Activated CD4-positive, alpha-beta T cell treated with anti-CD3 and anti-CD28 coated beads, Interleukin-2, amount 10 ng/mL, durations not matched to agents 7 days and 5 days (primary cell): ENCODE measurements at places on chromosomes 13 and 19. TPM values are rescaled to one million over a fixed set of nuclear protein-coding genes. Genes with fewer than 3 reads are reported as not detected.

- H3K4me1 ChIP-seq = no peaks in the 10 kb centered on the region
- no peaks in the 10 kb centered on the region for H3K27me3 ChIP-seq
- H3K4me3 ChIP-seq = no peak overlapping the region
- H3K27ac ChIP-seq = no peak overlapping the region
- DNase-seq = no peak
These were observed 189.0 kb upstream of the CSNK1A1L start for GRCh38 chr13:37294472-37294871.

DNA sequence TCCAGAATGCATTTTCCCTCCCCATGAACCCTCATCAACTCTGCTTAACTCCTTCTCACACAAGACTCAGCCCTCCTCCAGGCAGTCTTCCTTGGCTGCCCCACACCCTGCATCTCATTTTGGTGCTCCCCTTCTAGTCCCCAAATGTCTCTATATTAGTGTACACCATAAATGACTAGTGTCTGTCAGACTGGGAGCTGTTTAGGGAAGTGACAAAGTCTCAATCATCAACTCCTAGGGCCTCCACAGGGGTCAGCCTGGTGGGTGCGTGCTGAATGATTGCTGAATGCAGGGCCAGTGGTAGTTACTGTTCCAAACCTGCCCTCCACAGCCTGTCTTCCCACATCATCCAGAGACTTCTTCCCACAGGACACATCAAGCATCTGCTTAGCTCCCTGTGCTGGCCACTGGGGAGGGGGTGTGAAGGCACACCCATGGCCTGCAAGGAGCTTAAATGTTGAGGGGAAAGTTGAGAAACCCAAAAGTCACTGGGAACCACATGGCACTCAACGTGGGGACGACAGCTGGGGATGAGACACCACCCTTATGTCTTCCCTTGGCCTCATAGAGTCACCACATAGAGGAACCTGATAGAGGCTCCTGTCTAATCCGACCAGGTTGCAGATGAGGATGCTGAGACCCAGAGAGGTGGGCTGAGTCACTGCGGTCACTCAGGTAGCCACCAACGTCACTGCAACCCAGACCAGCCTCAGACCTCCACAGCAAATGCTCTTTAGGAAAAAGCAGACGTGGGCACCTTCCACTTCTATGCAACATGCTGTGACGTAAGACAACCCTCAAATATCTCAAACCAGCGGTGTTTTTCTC, 79.3 kb upstream of the TM9SF2 start:
- H3K36me3 ChIP-seq = peaks cover 2% of the 10 kb centered on the region
- peak overlapping the region; percentile 35 for H3K4me3 ChIP-seq
- peak; percentile 55 for DNase-seq
- peak overlapping the region; percentile 47 for H3K27ac ChIP-seq

IGLON5 gene
- total RNA-seq = not detected

PSPN gene
- total RNA-seq = 2.4 TPM

GRCh38 chr19:42421591-42422031, 5.6 kb downstream of the LIPE start:
- peak overlapping the region; percentile 95 for H3K4me3 ChIP-seq
- no peak for DNase-seq
- peaks cover 10% of the 10 kb centered on the region for H3K36me3 ChIP-seq
- no peaks in the 10 kb centered on the region for H3K27me3 ChIP-seq

GRCh38 chr19:13839130-13839937, 37.6 kb upstream of the NANOS3 start:
- peaks cover 48% of the 10 kb centered on the region for H3K36me3 ChIP-seq
- H3K27me3 ChIP-seq = no peaks in the 10 kb centered on the region
- DNase-seq = peak; percentile 85
- H3K27ac ChIP-seq = peak overlapping the region; percentile 90
- peaks cover 58% of the 10 kb centered on the region for H3K4me1 ChIP-seq

- H3K27me3 ChIP-seq = no peaks in the 10 kb centered on the region
- H3K4me1 ChIP-seq = peaks cover 51% of the 10 kb centered on the region
- peak overlapping the region; percentile 100 for H3K4me3 ChIP-seq
These were observed 2.9 kb downstream of the RPS11 start for GRCh38 chr19:49499030-49499670.

DNA sequence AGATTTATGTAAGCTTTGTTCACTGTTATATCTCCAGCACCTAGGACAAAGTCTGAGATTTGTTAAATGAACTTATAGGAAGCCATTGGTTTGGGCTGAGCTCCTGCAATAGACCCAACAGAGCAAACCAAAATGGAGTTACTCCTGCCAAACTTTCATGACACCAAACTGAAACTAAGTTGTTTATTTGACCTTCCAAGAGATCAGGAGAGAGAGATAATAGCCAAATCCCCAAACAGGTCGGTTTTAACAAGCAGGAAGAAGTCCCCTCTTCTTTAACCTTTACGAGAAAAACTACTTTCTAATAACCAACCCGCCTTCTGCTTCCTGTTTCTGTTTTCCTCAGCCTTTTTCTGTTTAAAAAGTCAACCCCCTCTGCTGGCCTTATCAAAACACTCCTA, 54.9 kb upstream of the ATP12A start:
- H3K4me1 ChIP-seq = peaks cover 37% of the 10 kb centered on the region
- no peaks in the 10 kb centered on the region for H3K27me3 ChIP-seq
- peaks cover 10% of the 10 kb centered on the region for H3K36me3 ChIP-seq
- H3K4me3 ChIP-seq = no peak overlapping the region
- no peak for DNase-seq

IGFL3 gene
- total RNA-seq = not detected

DNA sequence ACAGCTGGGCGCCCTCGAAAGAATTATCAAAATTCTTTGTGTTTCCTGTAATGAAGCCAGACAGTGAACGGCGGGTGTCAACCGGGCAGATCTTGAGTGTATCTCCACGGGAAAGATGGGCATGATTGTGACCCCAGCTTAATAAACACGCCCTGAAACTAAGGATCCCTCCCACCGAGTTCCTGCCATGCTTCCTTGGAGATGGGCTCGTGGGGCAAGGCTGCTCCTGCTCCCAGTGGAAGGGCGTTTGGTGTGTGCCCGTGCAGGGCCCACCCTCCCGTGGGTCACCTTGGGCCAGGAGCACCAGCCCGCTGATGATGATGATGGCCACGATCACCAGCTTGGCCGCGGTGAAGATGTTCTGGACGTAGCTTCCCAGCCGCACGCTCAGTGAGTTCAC, 7.4 kb downstream of the SLC7A9 start:
- H3K27me3 ChIP-seq = no peaks in the 10 kb centered on the region
- no peak for DNase-seq
- H3K4me3 ChIP-seq = no peak overlapping the region
- H3K4me1 ChIP-seq = no peaks in the 10 kb centered on the region

GRCh38 chr19:55341595-55342531, 2.2 kb downstream of the KMT5C start:
- DNase-seq = no peak
- peaks cover under 1% of the 10 kb centered on the region for H3K27me3 ChIP-seq
- H3K4me3 ChIP-seq = peak overlapping the region; percentile 62
- peaks cover 2% of the 10 kb centered on the region for H3K36me3 ChIP-seq
- peak overlapping the region; percentile 78 for H3K27ac ChIP-seq
- peaks cover 22% of the 10 kb centered on the region for H3K4me1 ChIP-seq

ARHGEF1 gene
- total RNA-seq = 663 TPM

- no peak overlapping the region for H3K27ac ChIP-seq
- DNase-seq = no peak
- no peak overlapping the region for H3K4me3 ChIP-seq
- H3K36me3 ChIP-seq = no peaks in the 10 kb centered on the region
- H3K4me1 ChIP-seq = no peaks in the 10 kb centered on the region
- peaks cover 7% of the 10 kb centered on the region for H3K27me3 ChIP-seq
These were observed 101.2 kb downstream of the WASF3 start for GRCh38 chr13:26658448-26659385.

LPAR6 gene
- 56.7 TPM for total RNA-seq

IGSF23 gene
- total RNA-seq = not detected

- no peak overlapping the region for H3K4me3 ChIP-seq
- H3K27ac ChIP-seq = no peak overlapping the region
- no peak for DNase-seq
These were observed 75.7 kb downstream of the DPF1 start for GRCh38 chr19:38148337-38148736.

SLC46A3 gene
- 17.6 TPM for total RNA-seq

SYNGR4 gene
- total RNA-seq = not detected

GRCh38 chr19:4443188-4443587, 14.4 kb downstream of the UBXN6 start:
- peaks cover 15% of the 10 kb centered on the region for H3K36me3 ChIP-seq
- H3K27me3 ChIP-seq = no peaks in the 10 kb centered on the region
- DNase-seq = no peak

GRCh38 chr13:30866677-30867076, 39.4 kb upstream of the MEDAG start:
- no peak overlapping the region for H3K27ac ChIP-seq
- H3K36me3 ChIP-seq = no peaks in the 10 kb centered on the region
- no peak overlapping the region for H3K4me3 ChIP-seq

DNA sequence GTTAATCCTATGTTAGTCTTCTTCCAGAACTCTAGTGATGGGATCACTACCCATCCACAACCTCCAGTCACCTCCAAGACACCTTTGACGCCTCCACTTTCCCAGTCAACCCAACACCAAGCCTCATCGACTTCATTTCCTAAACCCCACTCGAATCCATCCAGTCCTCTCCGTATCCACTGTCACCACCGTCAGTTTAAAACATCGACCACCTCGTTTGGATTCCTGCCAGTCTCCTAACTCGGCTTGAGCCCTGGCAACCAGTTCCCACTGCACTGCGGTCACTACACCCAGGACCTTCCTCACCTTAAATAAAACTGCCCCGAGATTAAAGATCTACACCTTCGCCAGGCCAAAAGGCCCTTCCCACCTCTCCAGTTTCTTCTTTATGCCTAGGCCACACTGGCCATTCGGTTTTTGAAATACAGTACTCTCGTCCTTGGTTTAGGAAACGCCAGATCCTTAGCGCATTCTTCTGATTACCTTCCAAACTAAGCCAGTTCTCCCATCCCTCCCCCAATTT, 1.2 kb downstream of the MTIF3 start:
- no peak for DNase-seq
- H3K4me1 ChIP-seq = peaks cover 60% of the 10 kb centered on the region
- no peaks in the 10 kb centered on the region for H3K27me3 ChIP-seq
- H3K36me3 ChIP-seq = peaks cover 26% of the 10 kb centered on the region

NUP62 gene
- 111 TPM for total RNA-seq

MAST3 gene
- 35.8 TPM for total RNA-seq

DNA sequence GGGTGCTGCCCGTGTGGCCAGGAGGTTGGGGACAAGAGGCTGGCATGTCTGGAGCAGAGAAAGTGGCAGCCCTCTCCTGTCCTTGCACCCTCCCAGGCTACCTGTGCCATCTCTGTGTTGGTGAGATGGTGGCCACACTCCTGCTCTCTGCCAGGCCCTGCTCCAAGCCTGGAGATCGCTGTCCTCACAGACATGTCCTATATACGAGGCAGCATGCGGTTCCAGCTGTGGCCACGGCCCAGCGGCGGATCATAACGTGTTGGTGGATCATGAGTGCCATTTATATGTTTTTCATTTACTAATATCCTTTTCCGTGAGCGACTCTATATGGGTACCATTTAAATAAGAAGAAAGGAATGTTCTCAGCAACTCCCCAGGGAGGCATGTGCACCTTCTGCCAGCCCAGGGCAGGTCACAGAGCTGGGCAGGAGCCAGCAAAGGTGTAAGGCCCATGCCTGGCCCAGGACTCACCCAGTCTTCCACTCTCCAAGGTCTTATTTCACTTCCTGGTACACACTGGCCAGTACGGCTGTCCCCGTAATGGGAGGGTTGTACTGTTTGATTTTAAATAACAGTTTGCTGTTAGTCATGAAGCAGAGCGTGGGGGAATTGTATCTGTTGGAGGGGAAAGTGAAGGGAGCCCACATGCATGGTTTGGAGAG, 47.2 kb upstream of the LDLR start:
- peaks cover 4% of the 10 kb centered on the region for H3K4me1 ChIP-seq
- H3K27ac ChIP-seq = peak overlapping the region; percentile 26
- peaks cover 37% of the 10 kb centered on the region for H3K36me3 ChIP-seq
- no peaks in the 10 kb centered on the region for H3K27me3 ChIP-seq
- no peak for DNase-seq

GRCh38 chr13:93794197-93794885, 567.7 kb downstream of the GPC6 start:
- H3K4me3 ChIP-seq = no peak overlapping the region
- peak; percentile 12 for DNase-seq
- no peaks in the 10 kb centered on the region for H3K36me3 ChIP-seq
- H3K4me1 ChIP-seq = peaks cover 10% of the 10 kb centered on the region
- no peak overlapping the region for H3K27ac ChIP-seq

- no peaks in the 10 kb centered on the region for H3K4me1 ChIP-seq
- H3K27ac ChIP-seq = no peak overlapping the region
- H3K36me3 ChIP-seq = no peaks in the 10 kb centered on the region
- no peak overlapping the region for H3K4me3 ChIP-seq
- no peaks in the 10 kb centered on the region for H3K27me3 ChIP-seq
These were observed 1090.0 kb downstream of the SLITRK5 start for GRCh38 chr13:88761145-88761544.

EFNB2 gene
- 0.04 TPM for total RNA-seq

KLF12 gene
- total RNA-seq = 44.3 TPM

SMIM44 gene
- total RNA-seq = not detected

DNA sequence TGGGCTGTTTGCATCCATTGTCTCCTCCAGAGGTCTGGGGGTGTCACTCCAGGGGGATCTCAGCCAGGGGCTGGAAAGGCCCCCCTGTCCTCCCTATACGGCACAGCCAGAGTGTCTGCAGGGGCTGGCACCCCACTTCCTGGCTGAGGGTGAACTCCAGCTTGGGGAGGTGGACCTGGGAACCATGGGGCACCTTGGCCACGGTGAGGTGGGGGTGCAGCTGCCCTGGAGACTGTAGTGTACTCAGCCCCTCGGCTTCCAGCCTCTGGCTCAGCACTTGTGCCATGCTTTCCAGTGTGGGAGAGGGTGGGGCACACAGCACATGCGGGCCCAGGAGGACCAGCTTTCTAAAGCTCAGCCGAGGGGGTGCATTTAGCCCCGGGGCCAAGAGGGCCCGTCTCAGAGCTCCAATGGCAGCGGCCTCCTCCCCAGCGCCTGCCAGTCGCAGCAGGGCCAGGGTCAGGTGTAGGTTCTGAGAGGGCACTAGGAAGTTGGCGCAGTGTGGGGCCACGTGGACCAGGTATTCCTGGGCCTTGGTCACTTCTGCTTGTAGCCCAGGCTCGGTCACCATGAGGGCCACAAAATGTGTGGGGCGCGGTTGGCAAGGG, 1.4 kb downstream of the LENG9 start:
- peaks cover 29% of the 10 kb centered on the region for H3K36me3 ChIP-seq
- no peak for DNase-seq
- peak overlapping the region; percentile 68 for H3K4me3 ChIP-seq
- peaks cover 9% of the 10 kb centered on the region for H3K27me3 ChIP-seq

- no peak overlapping the region for H3K4me3 ChIP-seq
- peak overlapping the region; percentile 42 for H3K27ac ChIP-seq
- DNase-seq = no peak
- H3K4me1 ChIP-seq = peaks cover 33% of the 10 kb centered on the region
- H3K27me3 ChIP-seq = peaks cover 4% of the 10 kb centered on the region
- H3K36me3 ChIP-seq = peaks cover 11% of the 10 kb centered on the region
These were observed 3.1 kb upstream of the BCL3 start for GRCh38 chr19:44745341-44745831.

DNA sequence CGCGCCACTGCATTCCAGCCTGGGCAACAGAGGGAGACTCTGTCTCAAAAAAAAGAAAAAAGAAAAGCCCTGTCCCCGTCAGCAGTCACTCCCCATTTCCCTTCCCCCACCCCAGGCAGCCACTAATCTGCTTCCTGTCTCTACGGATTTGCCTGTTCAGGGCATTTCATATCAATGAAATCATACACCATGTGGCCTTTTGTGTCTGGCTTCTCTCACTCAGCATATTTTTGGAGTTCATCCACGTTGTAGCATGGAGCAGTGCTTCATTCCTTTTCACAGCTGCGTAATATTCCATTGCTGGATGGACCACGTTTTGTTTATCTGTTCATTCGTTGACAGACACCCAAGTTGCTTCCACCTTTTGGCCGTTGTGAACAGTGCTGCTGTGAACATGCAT, 36.1 kb upstream of the KLF2 start:
- DNase-seq = peak; percentile 31
- H3K4me3 ChIP-seq = no peak overlapping the region
- no peaks in the 10 kb centered on the region for H3K36me3 ChIP-seq
- peaks cover 43% of the 10 kb centered on the region for H3K27me3 ChIP-seq
- H3K27ac ChIP-seq = no peak overlapping the region

SHC2 gene
- total RNA-seq = not detected
